ENCODE measurements at places on chromosomes 12 and 14. TPM values are rescaled to one million over a fixed set of nuclear protein-coding genes. Genes with fewer than 3 reads are reported as not detected.

DNA sequence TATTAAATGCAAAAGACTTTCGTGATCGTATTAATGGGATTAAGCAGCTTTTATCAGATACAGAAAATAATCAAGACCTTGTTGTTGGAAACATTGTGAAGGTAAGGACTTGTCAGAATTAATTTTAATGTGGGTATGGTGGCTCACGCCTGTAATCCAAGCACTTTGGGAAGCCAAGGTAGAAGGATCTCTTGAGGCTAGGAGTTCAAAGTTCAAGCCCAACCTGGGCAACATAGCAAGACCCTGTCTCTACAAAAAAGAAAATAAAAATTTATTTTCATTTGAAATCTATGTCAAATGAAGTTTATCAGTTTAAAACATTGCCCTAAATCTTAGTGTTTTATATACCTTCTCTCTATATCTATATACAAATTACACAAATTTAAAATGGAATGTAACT lies 17.2 kb upstream of the PRPF39 start:
- no peak for DNase-seq

GRCh38 chr12:50626026-50626425 lies 121.2 kb downstream of the DIP2B start:
- DNase-seq, result no peak

Gene AHNAK2
- total RNA-seq, result 61.3 TPM

Gene NOVA1
- 38.7 TPM for total RNA-seq

Gene PIWIL1
- not detected for total RNA-seq
